A549 (cell line): ENCODE measurements at places on chromosomes 1 and 21. TPM values are rescaled to one million over a fixed set of nuclear protein-coding genes. Genes with fewer than 3 reads are reported as not detected.

The GJA9 gene
- polyA plus RNA-seq = 0.05 TPM in 1 of 3 replicates, not detected in the others

The SPTA1 gene
- polyA plus RNA-seq = not detected in 3 replicates

The CYP2J2 gene
- 0.09 TPM in 3 replicates for polyA plus RNA-seq

The TNNT2 gene
- 0.09 to 0.10 TPM (median 0.09 TPM) in 3 replicates for polyA plus RNA-seq

The EBNA1BP2 gene
- 139 to 178 TPM (median 151 TPM) in 3 replicates for polyA plus RNA-seq

The ATP1A4 gene
- polyA plus RNA-seq = not detected in 3 replicates

The PADI1 gene
- polyA plus RNA-seq = 1.7 to 2.3 TPM (median 2.0 TPM) in 3 replicates

The SPRR4 gene
- polyA plus RNA-seq = not detected in 3 replicates

The TADA1 gene
- polyA plus RNA-seq = 10.5 to 13.0 TPM (median 11.4 TPM) in 3 replicates

The PTP4A2 gene
- 234 to 263 TPM (median 246 TPM) in 3 replicates for polyA plus RNA-seq

The SERTAD4 gene
- 0.71 to 1.3 TPM (median 0.87 TPM) in 3 replicates for polyA plus RNA-seq

The B4GALT3 gene
- 23.3 to 26.7 TPM (median 25.5 TPM) in 3 replicates for polyA plus RNA-seq

The LAD1 gene
- 0.67 to 1.1 TPM (median 0.87 TPM) in 3 replicates for polyA plus RNA-seq

The CSF3R gene
- polyA plus RNA-seq = not detected in 3 replicates

The CRP gene
- polyA plus RNA-seq = not detected in 3 replicates

The OR2AK2 gene
- polyA plus RNA-seq = not detected in 3 replicates

The RAB29 gene
- 12.9 to 17.9 TPM (median 14.8 TPM) in 3 replicates for polyA plus RNA-seq

The AMIGO1 gene
- 1.1 to 1.3 TPM (median 1.2 TPM) in 3 replicates for polyA plus RNA-seq

The GPX7 gene
- not detected in 3 replicates for polyA plus RNA-seq

The LAPTM5 gene
- polyA plus RNA-seq = 0.06 to 0.26 TPM (median 0.09 TPM) in 3 replicates

The EPHA8 gene
- polyA plus RNA-seq = not detected in 3 replicates

The HUNK gene
- polyA plus RNA-seq = 0.37 to 0.63 TPM (median 0.44 TPM) in 3 replicates

The ERVH48-1 gene
- polyA plus RNA-seq = not detected in 3 replicates

The KRTAP19-1 gene
- not detected in 3 replicates for polyA plus RNA-seq

The UBE2U gene
- polyA plus RNA-seq = not detected in 3 replicates

The TBX15 gene
- 0.03 TPM in 1 of 3 replicates, not detected in the others for polyA plus RNA-seq

The ICOSLG gene
- 0.61 to 0.93 TPM (median 0.79 TPM) in 3 replicates for polyA plus RNA-seq

The LENEP gene
- polyA plus RNA-seq = not detected in 3 replicates

The ATXN7L2 gene
- polyA plus RNA-seq = 2.0 to 2.2 TPM (median 2.1 TPM) in 3 replicates

The ALDH9A1 gene
- 38.9 to 43.1 TPM (median 40.5 TPM) in 3 replicates for polyA plus RNA-seq

The OR2L8 gene
- polyA plus RNA-seq = not detected in 3 replicates

The AADACL3 gene
- not detected in 3 replicates for polyA plus RNA-seq

The TLCD4 gene
- polyA plus RNA-seq = 12.7 to 14.2 TPM (median 13.3 TPM) in 3 replicates

The COL6A1 gene
- polyA plus RNA-seq = 18.3 to 21.3 TPM (median 19.5 TPM) in 3 replicates

The CFAP107 gene
- not detected in 3 replicates for polyA plus RNA-seq

The SPRR1B gene
- polyA plus RNA-seq = not detected in 3 replicates

The ABCD3 gene
- 31.3 to 34.1 TPM (median 32.3 TPM) in 3 replicates for polyA plus RNA-seq

The TRIM17 gene
- polyA plus RNA-seq = not detected in 3 replicates

The RBM11 gene
- polyA plus RNA-seq = not detected in 3 replicates

The CA6 gene
- polyA plus RNA-seq = not detected in 3 replicates

The GNAT2 gene
- polyA plus RNA-seq = 0.25 TPM in 1 of 3 replicates, not detected in the others

The UMODL1 gene
- not detected in 3 replicates for polyA plus RNA-seq

The NOS1AP gene
- 0.25 to 0.34 TPM (median 0.25 TPM) in 3 replicates for polyA plus RNA-seq

The BTBD19 gene
- polyA plus RNA-seq = 4.5 to 8.9 TPM (median 7.4 TPM) in 3 replicates

The ASPM gene
- polyA plus RNA-seq = 18.1 to 20.2 TPM (median 19.0 TPM) in 3 replicates

The ITLN1 gene
- not detected in 3 replicates for polyA plus RNA-seq
